Panc1 (cell line): ENCODE measurements at places on chromosomes 5 and 9. TPM values are rescaled to one million over a fixed set of nuclear protein-coding genes. Genes with fewer than 3 reads are reported as not detected.

GRCh38 chr5:18882154-18882553 is 1105.8 kb downstream of the CDH18 start:
- DNase-seq = no peak

The LCN15 gene
- total RNA-seq = 0.05 TPM

- no peak for DNase-seq
These were observed 345.7 kb upstream of the PCSK5 start for GRCh38 chr9:75544815-75545214.

DNA sequence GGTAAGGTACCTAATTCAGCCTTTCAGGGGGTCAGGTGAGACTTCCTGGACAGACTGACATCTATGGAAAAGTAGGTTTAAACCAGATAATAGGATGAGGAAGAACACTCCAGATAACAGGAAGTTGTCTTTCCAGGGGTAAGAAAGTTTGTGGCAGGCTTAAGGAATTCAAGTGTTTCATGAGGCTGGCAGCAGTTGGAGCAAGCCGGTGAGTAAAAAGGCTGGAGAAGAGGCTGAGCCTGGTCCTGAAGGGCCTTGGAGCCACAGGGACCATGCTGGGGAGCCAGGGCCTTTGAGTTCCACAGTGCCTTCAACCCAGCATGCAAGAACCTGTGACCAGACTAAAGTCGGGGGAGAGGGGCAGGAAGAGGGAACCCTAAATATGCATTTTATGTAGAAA is 353.4 kb downstream of the SPOCK1 start:
- no peak for DNase-seq

DNA sequence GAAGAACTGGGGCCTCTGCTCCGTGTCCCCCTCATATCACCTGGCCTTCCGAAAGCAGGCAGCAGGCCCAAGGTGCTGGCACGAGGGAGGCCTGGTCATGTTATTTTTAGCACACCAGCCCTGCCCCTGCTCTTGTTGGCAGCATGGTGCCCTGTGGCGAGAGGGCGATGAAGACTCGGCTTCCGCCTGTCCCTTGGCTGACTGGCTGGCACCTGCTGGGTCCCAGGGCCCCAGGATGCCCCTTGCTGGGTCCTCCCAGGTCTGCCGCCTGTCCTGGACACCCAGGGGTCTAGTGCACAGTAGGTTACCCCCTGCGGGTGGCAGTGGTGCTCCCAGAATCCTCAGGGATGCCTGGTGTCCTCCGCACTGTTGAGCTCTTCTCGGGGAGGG is 77.0 kb downstream of the RXRA start:
- no peak for DNase-seq

GRCh38 chr5:179873588-179874110 is 15.0 kb upstream of the MRNIP start:
- no peak for DNase-seq

- DNase-seq = no peak
These were observed 14.4 kb upstream of the AMACR start for GRCh38 chr5:34022121-34022705.

The TOPORS gene
- total RNA-seq = 21.2 TPM

The ATG12 gene
- 52.0 TPM for total RNA-seq

GRCh38 chr9:10050016-10050415 is 562.8 kb downstream of the PTPRD start:
- DNase-seq = no peak

The LIX1 gene
- total RNA-seq = not detected

- no peak for DNase-seq
These were observed 38.1 kb upstream of the FCN1 start for GRCh38 chr9:134955801-134956200.

DNA sequence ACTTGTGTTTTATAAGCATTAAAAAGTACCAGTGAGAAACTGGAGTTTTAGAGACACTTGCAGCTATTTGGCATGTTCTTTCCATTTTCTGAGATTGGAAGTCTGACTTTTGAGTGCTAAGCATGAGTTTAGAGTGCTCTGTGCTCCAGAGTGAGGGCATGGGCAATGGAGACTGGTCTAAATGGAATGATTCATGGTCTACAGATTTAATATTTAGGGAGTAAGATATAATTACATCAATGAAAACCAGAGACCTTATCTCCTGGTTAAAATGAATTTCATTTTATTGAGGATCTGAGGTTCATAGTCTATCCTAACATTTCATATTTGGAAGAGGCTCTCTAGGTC is 135.9 kb upstream of the RPS23 start:
- DNase-seq = no peak

The IL9 gene
- total RNA-seq = not detected

- no peak for DNase-seq
These were observed 532.2 kb upstream of the SGCD start for GRCh38 chr5:155794795-155795194.
